ENCODE measurements at places on chromosomes 5 and 9.

GRCh38 chr9:120478208-120478607 is 101.8 kb downstream of the CDK5RAP2 start:
- no peak for DNase-seq

DNA sequence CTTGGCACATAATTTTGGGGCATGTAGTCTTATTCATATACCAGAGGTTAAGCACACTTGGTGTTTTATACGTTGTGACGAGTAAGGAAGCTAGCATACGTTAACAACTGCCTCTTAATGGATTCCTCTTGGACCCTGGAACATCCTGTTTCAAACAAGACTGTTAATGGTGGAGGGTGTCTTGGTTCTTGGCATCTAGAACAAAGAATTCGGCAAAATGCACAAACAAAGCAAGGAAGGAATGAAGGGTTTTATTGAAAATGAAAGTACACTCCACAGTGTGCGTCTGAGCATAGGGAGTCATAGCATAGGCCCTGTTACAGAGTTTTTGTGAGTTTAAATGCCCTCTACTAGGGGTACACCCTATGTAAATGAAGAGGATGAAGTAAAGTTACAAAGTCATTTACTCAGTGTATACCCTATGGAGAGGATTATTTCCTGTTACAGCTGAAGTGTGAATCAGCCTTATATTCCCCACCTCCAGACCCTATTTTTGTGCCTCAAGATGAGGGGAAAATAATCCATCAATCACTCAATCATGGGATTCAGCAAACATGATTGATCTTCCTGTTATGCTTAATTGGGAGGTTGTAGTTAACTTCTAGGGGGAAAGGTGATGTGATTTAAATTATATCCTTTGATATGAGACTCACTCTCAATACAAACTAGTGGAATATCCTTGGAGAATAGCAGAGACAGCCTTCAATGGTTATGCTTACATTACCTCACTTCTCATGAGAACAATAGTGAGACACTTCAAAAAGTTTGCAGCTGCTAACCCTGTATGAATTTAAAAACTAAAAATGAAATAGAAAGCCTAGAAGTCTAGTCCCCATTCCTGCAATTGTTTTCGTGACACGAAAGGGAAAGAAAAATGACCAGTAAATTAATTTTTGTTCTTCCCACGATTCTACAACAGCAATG is 84.9 kb upstream of the MYO10 start:
- DNase-seq: no peak

DNA sequence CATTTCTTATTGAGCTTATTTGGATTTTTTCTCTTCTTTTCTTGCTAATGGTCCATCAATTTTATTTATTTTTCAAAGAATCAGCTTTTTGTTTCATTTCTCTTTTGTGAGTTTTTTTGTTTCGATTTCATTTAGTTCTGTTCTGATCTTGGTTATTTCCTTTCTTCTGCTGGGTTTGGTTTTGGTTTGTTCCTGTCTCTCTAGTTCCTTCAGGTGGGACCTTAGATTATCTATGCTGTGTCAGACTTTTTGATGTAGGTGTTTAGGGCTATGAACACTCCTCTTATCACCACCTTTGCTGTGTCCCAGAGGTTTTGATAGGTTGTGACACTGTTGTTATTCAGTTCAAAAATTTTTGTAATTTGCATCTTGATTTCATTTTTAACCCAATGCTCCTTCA is 119.8 kb downstream of the GABRG2 start:
- no peak for DNase-seq

- DNase-seq: no peak
Measured at GRCh38 chr9:109604131-109604530, 106.0 kb upstream of the PTPN3 start.

GRCh38 chr9:69997524-69997923 is 46.1 kb upstream of the MAMDC2 start:
- DNase-seq: no peak

DNA sequence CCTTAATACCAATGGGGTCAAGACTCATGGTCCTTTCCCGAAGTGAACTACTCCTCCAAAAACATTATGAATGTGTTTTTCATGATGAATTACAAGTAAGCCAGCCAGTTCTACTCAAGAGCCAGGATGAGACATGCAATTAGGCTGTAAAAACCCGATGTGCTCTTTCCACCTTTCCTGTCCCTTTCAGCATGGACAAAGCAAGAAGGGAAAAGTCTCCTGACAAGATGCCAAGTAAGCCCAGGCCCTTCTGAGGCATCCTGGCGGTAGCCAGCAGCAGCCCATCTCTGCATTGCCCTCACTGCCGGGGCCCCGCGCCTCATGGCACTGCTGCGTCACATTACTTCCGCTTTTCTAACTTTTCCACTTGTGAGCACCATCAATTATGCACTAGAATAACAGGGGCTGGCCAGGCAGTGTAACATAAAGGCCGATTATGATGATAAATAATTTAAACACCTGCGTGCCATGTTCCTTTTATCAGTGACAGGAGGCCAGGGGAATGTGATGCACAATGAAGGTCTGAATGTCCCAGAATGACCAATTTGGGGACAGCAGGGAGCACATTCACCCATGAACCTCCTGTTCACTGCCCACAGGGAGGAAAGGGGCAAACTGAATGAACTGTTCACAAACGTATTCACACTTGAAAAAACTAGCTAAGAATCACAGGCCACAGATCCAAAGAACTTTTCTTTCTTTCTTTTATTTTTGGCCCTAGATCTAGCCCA is 37.4 kb downstream of the EFNA5 start:
- no peak for DNase-seq

DNA sequence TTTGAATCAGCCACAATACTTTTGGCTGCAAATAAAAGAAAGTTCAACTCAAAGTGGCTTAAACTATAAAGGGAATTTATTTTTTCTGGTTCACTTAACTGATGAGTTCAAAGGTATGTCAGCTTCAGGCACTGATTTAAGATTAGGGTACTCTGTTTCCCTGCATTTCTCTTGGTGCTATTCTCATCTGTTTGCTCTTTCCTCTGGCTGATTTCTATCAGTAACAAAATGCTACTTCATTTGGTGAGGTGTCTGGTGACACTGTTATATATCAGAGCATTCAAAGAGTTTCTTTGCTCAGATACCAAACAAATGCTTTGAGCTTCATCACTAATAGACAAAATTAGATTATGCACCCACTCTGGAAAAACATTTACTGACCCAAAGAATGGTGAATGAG is 65.9 kb upstream of the HTR4 start:
- DNase-seq: no peak

DNA sequence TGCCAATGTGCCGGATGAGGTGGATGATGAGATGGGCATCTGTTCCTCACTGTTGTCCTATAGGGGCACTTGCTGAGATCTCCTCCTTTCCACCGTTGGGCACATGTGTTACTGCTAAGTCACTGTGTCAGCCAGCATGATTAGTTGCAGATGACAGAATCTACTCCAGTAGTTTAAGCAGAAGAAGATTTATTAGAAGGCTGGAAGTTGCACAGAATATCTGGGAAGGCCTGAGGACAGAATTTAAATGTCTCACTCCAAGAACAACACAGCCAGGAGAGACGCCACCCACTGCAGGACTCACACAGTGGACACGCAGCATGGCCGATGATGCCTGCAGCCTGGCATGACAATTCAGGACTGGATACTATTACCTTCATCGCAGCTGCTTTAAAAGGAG is 157.5 kb downstream of the NSG2 start:
- no peak for DNase-seq

DNA sequence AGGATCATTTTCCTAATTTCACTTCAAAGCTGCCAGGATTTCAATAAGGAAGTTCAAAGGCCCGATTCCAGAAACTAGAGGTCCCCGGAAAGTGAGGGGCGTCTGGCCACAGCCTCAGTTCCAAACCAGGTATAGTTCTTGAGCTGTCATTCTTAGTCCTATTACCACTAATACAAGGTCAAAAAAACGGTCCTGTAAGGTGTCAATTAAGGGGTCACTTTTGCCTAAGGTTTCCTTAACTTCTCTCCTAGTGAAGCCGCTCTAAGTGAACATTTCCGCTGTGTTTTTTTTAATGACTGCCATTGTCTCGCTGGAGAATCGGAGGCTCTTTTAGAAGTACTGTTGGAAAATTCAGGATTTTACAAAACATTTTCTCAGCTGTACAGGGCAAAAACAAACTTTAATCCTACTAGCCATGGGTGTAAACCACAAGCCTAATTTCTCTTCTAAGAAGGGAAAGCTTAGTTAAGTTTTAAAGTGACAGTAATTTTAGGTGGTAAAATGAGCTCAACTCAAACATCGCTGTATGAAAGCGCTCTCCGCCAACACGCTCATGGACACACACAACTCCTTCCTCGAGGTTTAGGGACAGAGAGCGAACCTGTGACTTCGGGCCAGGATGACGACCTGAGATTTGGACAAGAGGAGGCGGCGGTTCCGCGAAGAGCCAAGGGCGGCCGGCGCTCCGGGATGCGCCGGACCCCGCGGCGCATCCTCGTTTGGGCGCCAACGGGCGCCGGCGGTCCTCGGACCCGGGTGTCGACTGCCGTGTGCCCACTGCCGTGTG is 76.7 kb upstream of the IFNE start:
- no peak for DNase-seq

DNA sequence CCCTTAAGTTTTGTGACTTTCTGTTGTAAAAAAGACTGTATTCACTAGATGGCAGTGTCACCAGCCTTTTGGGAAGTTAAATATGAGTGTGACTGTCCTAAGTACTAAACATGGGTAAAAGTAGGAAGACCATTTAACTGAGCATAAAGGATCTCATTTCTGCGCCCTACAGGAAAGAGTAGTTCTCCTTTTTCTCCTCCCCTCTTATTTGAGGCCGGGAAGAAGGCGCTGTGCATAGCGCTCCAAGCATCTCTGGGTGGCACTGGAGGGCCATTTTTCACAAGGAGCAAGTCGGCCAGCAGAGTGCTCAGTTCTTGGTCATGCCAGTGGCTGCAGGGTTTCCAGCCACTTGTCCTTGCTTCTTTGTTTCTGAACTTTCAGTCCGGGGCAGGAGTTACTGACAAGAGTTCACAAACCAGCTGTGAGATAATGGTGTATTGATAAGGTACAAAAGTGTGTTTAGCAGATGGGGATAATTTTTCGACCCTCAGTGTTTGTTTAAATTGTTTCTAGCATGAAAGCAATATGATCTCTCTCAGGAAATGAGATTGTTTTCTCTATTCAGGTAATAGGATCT is 227.6 kb upstream of the DMRT1 start:
- peak; percentile 76 for DNase-seq

DNA sequence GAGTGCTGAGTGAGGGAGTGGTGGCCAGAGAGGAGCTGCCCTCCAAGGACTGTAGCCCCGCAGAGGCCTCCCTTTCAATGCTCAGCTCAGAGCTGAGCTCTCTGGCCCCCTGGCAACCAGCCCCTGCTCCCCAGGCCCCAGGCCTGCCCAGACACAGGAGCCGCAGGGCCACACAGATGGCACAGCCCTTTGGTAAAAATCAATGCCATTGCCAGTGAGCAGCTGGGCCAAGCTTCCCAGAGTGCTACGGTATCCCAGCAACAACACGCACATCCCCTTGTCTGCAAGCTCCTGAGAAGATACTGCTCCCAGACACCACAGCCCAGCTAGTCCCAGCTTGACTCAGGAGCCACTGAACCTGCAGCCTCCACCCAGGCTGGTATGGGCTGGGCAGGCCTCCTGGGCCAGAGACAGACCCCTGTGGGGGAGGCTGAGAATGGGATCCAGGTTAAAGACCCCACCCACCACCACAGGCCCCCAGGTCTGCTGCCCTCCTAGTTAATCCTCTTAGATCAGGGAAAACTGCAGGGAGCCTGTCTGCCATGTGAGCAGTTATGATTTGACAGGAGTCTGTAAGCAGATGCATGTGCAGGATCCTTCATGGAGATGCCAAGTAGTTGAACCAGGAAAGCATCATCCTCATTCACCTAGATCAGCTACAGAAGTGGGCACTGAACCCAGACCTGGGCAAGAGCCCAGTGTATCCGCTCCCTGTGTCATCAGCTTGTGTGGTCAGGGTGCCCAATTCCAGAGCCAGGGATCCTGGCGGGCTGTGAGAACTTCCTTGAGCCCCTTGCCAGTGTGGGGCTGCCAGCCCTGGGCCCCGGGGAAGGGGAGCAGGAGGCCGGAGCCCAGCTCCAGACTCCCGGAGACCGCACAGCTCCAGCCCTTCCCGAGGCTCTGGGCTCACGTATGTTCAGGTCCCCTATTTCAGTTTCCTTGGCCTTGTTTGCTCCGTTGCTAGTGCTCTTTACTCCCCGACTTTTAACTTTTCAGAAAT is 26.7 kb upstream of the ADAMTS2 start:
- no peak for DNase-seq

GRCh38 chr9:2354856-2355696 is 266.5 kb upstream of the VLDLR start:
- no peak for DNase-seq

GRCh38 chr9:38160613-38161215 is 91.7 kb upstream of the SHB start:
- peak; percentile 63 for DNase-seq

DNA sequence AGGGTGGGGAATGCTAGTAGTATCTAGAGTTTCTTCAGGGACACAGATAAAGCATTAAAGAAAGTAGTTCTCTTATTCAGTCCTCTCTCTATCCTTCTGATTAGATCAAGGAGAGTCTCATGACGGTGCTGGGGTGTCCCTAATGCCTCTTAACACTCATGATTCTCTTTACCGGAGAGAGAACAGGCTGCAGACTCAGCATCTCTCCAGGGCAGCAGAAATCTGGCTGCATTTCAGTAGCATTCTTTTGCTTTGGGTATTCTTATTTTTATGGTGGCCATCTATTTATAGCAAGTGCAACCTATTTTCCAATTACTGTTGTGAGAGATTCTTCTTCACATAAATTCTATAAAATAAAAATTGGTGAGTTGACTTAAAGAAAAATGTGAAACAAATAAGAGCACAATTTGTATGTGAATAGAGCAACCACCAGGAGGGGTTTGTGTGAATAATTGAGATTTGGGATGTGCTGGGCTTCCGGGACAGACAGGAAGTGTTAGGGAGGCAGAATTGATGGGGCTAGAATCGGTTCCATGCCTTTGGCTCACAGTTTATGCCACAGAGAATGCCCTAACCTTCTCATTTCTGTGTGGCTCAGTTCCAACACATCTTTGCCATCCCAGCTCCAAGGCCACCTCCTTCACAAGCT is 23.8 kb upstream of the BOD1 start:
- no peak for DNase-seq

GRCh38 chr9:1337169-1337568 is 287.0 kb downstream of the DMRT2 start:
- no peak for DNase-seq

DNA sequence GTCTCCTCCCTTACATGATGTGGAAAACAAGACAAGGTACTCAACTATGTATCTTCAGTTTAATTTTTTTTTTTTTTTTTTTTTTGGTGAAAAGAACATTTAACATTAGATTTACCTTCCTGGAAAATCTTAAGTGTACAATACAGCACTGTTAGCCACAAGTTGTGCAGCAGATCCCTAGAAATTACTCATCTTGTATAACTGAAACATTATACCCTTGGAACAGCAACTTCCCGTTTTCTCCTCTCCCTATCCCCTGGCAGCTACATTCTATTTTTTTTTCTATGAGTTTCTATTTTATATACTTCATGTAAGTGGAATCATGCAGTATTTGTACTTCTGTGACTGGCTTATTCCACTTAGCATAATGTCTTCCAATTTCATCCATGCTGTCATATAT is 421.9 kb upstream of the FTMT start:
- no peak for DNase-seq
